Muscle of leg (tissue), 16 donors: ENCODE measurements at places on chromosomes 1 and 21.

DNA sequence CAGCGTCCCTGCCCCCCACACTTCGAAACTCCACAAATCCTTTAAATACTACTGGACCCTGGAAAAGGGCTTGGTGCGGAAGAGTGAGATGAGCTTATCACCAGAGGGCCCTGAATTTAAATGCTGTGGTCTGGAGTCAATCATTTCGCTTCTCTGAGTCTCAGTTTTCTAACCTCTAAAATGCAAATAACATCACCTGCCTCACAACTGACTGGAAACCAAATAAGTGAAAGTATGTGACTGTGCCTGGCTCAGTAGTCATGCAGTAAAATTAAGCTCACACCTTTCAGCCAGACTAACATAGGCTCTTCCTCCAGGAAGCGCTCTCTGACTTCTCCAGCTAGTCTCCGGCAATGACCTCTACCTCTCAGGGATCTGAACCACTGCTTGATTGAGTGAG is 4.2 kb downstream of the GJA4 start:
- H3K36me3 ChIP-seq = peaks cover 4% of the 10 kb centered on the region
- no peak for DNase-seq
- H3K4me1 ChIP-seq = peaks cover 6% of the 10 kb centered on the region
- peaks cover 16% of the 10 kb centered on the region for H3K27me3 ChIP-seq

DNA sequence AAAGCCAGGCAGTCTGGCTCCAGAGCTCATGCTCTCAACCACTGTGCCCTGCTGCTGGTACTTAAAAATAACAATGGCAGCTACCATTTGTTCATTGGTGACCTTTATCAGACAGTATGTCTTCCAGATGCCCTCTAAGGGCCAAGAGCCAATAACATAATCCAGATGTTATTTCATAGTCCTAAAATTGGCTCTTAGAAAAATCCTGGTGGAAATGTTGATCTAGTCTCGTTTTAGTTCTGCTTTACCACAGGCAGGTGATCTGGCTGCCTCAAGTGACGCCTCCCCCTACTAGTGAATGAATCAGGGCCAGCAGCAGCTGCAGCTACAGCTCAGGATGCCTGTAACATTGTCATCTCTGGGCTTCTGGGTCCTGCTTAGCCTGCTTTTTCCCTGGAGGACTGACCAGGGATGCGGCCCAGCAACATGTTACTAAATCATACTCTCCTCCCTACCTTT is 12.6 kb upstream of the HMGN2 start:
- H3K27ac ChIP-seq = no peak overlapping the region
- no peak for DNase-seq
- no peaks in the 10 kb centered on the region for H3K4me1 ChIP-seq
- H3K27me3 ChIP-seq = no peaks in the 10 kb centered on the region
- H3K36me3 ChIP-seq = peaks cover 50% of the 10 kb centered on the region

- peak overlapping the region; percentile 82 for H3K27ac ChIP-seq
- no peak overlapping the region for H3K4me3 ChIP-seq
- H3K36me3 ChIP-seq = no peaks in the 10 kb centered on the region
- peak; percentile 73 for DNase-seq
- no peaks in the 10 kb centered on the region for H3K27me3 ChIP-seq
These were observed 183.0 kb downstream of the ZBTB18 start for GRCh38 chr1:244234009-244234643.

GRCh38 chr1:192579010-192579738 is 3.6 kb downstream of the RGS1 start:
- no peak overlapping the region for H3K27ac ChIP-seq
- DNase-seq = no peak
- H3K27me3 ChIP-seq = no peaks in the 10 kb centered on the region
- no peak overlapping the region for H3K4me3 ChIP-seq
- H3K36me3 ChIP-seq = no peaks in the 10 kb centered on the region

DNA sequence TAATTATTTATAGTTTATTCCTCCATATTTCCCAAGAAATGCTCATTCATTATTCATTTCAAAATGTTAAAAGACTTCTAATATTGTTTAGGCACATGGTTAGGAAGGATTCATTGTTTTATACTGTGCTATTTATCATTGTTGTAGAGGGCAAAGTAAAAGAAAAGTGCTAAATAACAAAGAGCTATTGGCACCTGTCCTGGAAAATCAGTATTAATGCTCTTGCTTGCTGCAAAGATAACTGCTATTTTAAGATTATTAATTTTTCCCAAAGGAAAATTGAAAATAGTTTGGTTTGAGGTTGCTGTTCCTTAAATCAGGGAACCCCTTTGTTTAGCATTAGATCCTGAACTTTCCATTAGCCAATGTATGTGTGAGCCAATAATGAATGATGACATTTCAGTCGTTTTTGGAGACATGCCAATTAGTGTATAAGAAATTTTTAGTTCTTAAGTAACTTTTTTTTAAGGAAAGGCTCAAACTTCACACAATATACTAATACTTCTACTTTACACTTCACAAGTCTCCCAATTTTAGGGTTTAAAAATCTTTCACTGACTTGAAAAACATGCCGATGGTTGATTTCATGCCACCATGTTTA is 39.9 kb downstream of the EPB41 start:
- H3K4me3 ChIP-seq = no peak overlapping the region
- H3K4me1 ChIP-seq = no peaks in the 10 kb centered on the region
- H3K27ac ChIP-seq = no peak overlapping the region
- DNase-seq = peak; percentile 49
- H3K36me3 ChIP-seq = no peaks in the 10 kb centered on the region

GRCh38 chr1:89035080-89035479 is 12.4 kb upstream of the GBP3 start:
- H3K36me3 ChIP-seq = no peaks in the 10 kb centered on the region
- no peaks in the 10 kb centered on the region for H3K4me1 ChIP-seq
- no peak for DNase-seq
- H3K4me3 ChIP-seq = no peak overlapping the region
- H3K27me3 ChIP-seq = no peaks in the 10 kb centered on the region
- no peak overlapping the region for H3K27ac ChIP-seq

- DNase-seq = no peak
- no peaks in the 10 kb centered on the region for H3K4me1 ChIP-seq
- no peaks in the 10 kb centered on the region for H3K36me3 ChIP-seq
These were observed 53.5 kb downstream of the RGS13 start for GRCh38 chr1:192689459-192689858.
